ENCODE measurements at places on chromosomes 3 and 15. TPM values are rescaled to one million over a fixed set of nuclear protein-coding genes. Genes with fewer than 3 reads are reported as not detected.

- H3K4me1 ChIP-seq: no peaks in the 10 kb centered on the region
- no peak overlapping the region for H3K27ac ChIP-seq
- H3K27me3 ChIP-seq: no peaks in the 10 kb centered on the region
- no peak for DNase-seq
- H3K4me3 ChIP-seq: no peak overlapping the region
- H3K36me3 ChIP-seq: peaks cover 39% of the 10 kb centered on the region
These were observed 10.3 kb upstream of the USP50 start for GRCh38 chr15:50556642-50557371.

GRCh38 chr3:12583280-12583679 is 26.4 kb downstream of the MKRN2 start:
- H3K4me1 ChIP-seq: no peaks in the 10 kb centered on the region
- DNase-seq: no peak
- no peaks in the 10 kb centered on the region for H3K27me3 ChIP-seq
- H3K4me3 ChIP-seq: no peak overlapping the region
- H3K36me3 ChIP-seq: peaks cover 99% of the 10 kb centered on the region

DNA sequence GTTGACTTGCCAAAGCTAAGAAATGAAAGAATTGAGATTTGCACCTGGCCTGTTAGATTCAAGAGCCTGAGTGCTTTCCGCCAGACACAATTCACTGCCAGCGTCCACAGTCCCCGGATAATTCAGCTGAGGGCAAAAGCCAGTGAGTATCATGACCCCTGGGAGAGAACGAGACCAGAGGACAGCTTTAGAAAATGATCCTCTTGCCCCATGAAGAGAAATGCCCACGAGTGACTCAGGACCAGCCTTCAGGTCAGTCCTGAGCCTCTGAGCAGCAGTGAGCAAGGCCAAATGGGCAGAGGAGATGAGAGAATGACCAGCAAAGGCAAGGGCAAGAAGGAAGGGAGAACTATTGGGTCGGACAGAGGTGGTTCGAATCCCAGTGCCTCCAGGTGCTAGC is 273.5 kb downstream of the FAM43A start:
- H3K27me3 ChIP-seq: no peaks in the 10 kb centered on the region
- no peak overlapping the region for H3K27ac ChIP-seq
- no peak for DNase-seq
- H3K36me3 ChIP-seq: no peaks in the 10 kb centered on the region
- no peak overlapping the region for H3K4me3 ChIP-seq

SERPINI2 gene
- 2.3 TPM for total RNA-seq

ZNF620 gene
- total RNA-seq: 6.4 TPM

DNA sequence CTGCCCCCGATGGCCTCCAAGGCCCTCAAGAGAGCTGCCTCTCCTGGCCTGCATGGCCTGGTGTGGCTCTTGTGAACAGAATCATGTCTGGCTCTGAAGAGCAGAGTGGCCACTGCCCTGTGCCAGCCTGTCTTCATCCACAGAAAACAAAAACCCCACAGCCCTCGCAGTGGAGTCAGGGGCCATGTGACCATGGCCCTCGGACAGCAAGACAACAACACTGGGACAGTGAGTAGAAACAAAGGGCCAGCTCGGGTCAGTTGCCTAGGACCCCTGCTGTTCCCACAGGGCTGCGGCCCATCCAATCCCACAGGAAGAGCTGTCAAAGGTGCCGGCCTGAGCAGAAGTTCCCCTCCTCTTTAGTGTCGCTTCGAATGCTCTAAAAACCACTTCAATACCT is 72.5 kb downstream of the UMPS start:
- H3K36me3 ChIP-seq: no peaks in the 10 kb centered on the region
- no peak for DNase-seq
- H3K4me3 ChIP-seq: no peak overlapping the region
- no peaks in the 10 kb centered on the region for H3K27me3 ChIP-seq
- H3K4me1 ChIP-seq: peaks cover 17% of the 10 kb centered on the region
- H3K27ac ChIP-seq: no peak overlapping the region

- H3K27me3 ChIP-seq: no peaks in the 10 kb centered on the region
- no peaks in the 10 kb centered on the region for H3K4me1 ChIP-seq
- no peak overlapping the region for H3K27ac ChIP-seq
- peaks cover 11% of the 10 kb centered on the region for H3K36me3 ChIP-seq
These were observed 72.0 kb downstream of the TFG start for GRCh38 chr3:100781301-100781700.

PP2D1 gene
- not detected for total RNA-seq

DNA sequence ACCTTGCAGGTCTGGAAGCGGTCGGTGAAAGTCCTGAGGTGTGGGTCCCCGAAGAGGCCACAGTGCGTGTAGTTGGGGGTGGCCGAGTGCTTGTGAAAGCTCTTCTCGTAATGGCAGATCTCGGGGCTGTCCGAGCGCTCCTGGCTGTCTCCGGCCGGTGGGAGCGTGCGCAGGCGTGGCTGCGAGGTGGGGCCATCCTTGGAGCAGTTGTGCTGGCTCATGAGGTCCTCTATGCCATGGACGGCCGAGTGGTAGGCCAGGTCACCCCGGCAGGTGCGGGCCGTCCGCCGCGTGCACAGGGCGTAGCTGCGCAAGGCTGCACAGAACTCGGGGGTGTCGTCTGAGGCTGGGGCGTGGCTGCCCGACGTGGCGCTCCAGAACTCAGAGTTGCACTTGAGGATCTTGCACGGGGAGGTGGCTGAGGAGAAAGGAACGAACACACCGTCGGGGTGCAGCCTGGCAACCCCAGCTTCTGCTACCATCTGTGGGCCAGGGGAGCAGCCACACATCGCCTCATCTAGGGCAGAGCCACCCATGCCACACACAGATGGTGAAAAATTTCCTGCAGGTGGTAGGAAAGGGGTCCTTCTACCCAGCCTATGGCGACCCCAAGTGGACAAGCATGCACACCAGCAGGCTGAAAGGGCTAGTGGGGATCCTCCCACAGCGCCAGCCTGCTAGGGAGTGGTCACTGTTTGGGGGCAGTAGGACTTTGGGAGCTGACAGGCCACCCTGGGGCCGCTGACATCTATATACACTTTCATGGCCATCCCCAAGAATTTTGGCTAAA is 36.7 kb downstream of the RGMA start:
- no peak for DNase-seq
- no peak overlapping the region for H3K4me3 ChIP-seq
- peaks cover 22% of the 10 kb centered on the region for H3K4me1 ChIP-seq
- no peaks in the 10 kb centered on the region for H3K27me3 ChIP-seq
- no peaks in the 10 kb centered on the region for H3K36me3 ChIP-seq

DNA sequence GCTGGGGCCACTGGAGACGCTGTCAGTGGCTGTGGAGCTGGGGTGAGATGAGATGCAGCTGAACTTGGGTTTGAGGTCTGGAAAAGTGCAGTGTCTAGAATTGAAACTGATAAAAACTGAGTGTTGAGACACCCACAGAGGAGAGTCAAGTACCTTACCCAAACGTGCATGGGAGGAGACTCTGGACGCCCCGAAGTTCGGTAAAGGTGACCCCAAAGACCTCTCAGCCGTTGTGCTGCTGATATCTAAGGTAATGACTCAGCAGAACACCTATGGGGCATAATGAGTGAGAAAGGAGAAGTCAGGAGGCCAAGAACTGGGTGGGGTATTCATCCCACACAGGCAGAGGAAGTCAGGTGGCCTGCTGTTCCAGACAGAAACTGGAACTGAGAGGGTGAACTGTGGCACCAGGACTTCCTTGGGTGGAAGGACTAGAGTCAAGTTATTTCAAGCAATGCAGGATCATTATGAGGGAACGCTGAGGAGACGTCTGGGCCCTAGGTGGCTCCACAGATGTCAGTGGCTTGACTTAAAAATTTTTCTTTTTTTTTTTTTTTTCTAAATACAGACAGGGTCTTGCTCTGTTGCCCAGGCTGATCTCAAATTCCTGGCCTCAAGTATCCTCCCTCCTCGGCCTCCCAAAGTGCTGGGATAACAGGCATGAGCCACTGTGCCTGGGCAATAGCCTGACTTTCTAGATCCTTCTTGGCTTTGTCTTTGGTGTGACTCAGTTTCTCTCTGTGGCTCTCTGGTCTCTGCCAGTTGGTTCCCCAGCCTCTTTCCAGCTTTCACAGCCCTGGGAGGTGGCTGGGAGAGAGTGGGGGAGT is 67.6 kb upstream of the GCNT3 start:
- DNase-seq: no peak
- no peaks in the 10 kb centered on the region for H3K36me3 ChIP-seq
- H3K4me3 ChIP-seq: no peak overlapping the region
- no peaks in the 10 kb centered on the region for H3K27me3 ChIP-seq
- H3K27ac ChIP-seq: no peak overlapping the region

GMPPB gene
- 27.3 TPM for total RNA-seq

DNA sequence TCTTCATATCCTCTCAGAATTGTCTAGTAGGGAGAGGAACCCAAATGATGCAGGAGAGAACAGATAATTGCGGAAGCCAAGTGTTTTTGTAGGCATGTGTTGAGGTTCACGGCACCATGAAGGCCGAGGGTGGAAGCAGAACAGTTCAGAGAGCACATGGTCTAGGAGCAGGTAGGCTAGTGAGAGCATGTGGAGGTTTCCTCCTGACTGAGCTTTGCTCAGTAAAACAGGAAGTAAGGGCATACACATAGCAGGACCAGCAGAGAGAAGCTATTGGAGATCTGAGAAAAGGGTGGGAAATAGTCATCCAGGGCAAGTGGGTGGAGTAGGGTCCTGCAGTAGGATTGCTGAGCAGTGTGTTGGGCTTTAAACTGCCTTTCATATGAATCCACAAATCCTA is 491.1 kb downstream of the FHIT start:
- H3K36me3 ChIP-seq: no peaks in the 10 kb centered on the region
- H3K4me3 ChIP-seq: no peak overlapping the region
- H3K27ac ChIP-seq: no peak overlapping the region
- DNase-seq: no peak

DNA sequence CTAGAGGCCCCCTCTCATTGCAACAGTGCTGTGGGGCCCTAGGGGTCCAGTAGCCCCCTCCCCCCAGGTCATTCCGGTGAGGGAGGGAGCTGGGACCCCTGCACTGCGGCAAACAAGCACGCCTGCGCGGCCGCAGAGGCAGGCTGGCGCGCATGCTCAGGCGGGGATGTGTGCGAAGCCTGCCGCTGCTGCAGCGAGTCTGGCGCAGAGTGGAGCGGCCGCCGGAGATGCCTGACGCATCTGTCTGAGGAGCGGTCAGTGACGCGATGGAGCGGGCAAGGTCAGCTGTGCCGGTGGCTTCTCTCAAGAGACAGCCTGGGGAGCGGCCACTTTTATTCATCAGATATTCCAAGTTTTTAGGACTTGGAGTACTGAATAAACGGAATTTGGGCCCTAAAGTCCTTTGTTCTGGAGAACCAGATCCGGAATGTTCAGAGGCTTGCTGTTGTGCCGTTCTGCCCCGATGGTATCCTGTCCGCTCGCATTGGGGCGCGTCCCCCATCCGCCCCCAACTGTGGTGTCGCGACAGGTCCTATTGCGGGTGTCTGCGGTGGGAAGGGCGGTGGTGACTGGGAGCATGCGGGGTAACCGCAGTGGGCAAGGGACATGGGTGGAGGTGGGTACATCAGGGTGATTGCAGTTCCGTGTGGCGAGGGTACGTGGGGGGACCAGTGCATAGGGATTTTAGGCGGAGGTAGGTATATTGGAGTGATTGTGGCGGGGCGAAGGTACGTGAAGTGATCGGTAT is at the start of the genes SNRPN and SNURF:
TSS of gene SNRPN (plus strand) at position 205 of the 748 bp plus-strand sequence. CDS start 19,467 bp downstream, outside the sequence.
TSS of gene SNURF (plus strand) at position 205 of the 748 bp plus-strand sequence. CDS start at position 267, 62 bp downstream.
- peak; percentile 85 for DNase-seq
- peak within 1 kb of the TSS; percentile 87 for H3K27ac ChIP-seq
- H3K4me1 ChIP-seq: no peaks in the 10 kb centered on the region
- H3K36me3 ChIP-seq: no peaks in the 10 kb centered on the region
- H3K4me3 ChIP-seq: peak within 1 kb of the TSS; percentile 67

ASB14 gene
- 0.50 TPM for total RNA-seq

FOXB1 gene
- total RNA-seq: not detected

DNA sequence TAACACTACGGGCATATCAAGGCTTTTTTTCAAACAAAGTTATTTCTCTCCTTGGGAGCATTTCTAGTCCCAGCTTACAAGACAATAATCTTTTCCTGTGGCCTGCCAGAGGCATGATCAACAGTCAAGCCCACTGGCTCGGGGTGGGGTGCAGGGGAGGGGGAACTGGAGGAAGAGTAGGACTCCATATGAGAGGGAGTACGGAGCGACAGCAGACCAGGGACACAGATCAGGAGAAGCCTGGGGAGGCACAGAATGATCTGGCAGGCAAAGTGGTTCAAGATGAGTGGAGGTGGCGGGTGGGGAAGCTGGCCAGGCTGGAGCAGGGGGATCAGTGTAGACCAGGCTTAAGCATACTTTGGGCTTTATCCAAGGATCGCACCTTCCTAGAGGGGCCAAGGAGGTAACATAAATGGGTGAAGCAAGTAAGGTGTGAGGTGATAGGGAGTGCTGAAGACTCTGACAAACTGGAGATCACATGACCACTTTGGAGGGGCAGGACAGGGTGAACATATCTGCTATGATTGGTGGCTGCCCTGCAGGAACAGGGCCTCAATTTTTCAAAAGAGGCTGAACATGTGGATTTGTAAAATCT is 37.4 kb downstream of the KLF15 start:
- no peak overlapping the region for H3K4me3 ChIP-seq
- H3K4me1 ChIP-seq: no peaks in the 10 kb centered on the region
- DNase-seq: no peak
- H3K36me3 ChIP-seq: no peaks in the 10 kb centered on the region
- no peak overlapping the region for H3K27ac ChIP-seq
- no peaks in the 10 kb centered on the region for H3K27me3 ChIP-seq

DNA sequence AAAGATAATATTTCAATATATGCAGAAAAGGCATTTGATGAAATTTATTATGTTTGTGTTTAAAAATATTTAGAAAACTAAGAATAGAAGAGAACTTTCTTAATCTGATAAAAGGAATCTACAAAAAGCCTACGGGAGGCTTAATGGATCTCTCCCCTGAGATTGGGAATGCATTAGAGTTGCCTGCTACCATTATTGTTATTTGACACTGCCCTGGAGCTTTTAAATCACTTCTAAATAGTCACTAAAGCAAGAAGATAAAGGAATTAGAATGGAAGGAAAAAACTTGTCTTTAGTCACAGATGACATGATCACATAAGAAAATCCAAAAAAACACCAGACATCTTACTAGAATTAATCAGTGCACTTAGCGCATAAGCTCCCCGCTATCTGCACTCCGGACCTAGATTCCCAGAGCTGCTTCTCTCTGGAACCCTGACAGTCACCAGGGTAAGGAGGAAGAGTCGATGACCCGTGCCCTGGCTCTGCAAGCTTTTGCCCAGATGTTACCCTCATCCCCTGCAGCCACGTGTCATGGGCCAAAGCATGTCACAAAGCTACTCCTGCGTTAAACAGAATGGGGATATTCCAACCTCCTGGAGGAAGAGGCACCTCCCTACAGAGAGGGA is 97.1 kb downstream of the MINAR1 start:
- DNase-seq: no peak
- H3K4me1 ChIP-seq: no peaks in the 10 kb centered on the region

- no peak overlapping the region for H3K27ac ChIP-seq
- H3K4me1 ChIP-seq: no peaks in the 10 kb centered on the region
- H3K36me3 ChIP-seq: no peaks in the 10 kb centered on the region
- DNase-seq: no peak
These were observed 57.9 kb upstream of the ABHD2 start for GRCh38 chr15:89030311-89030710.

Data from lower lobe of right lung (tissue), 2 donors.